Renal cortex interstitium (tissue), 15 donors: ENCODE measurements at places on chromosomes 4 and X. TPM values are rescaled to one million over a fixed set of nuclear protein-coding genes. Genes with fewer than 3 reads are reported as not detected.
A peak's percentile ranks its signal among the peaks of the same experiment; 100 is the strongest.

DNA sequence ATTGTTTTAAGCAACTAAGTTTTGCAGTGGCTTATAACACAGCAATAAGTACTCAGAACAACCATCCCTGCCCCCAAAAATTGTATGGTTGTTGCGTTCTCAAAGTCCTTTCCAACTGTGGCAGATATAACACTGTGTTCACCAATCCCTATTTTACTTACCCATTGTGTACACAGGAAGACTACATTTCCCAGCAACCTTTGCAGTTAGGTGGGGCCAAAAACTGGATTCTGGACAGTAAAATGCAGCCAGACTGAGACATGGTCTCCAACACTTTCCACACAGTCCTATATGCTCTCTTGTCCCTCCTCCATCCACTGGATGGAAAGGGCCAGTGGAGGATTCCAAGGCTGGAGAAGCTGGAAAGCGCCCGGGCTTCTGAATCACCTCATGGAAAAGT, 523.6 kb downstream of the BCOR start:
- DNase-seq: no peak

Gene CLCN4
- polyA plus RNA-seq: 4.6 TPM

Gene ARSJ
- 16.5 TPM for polyA plus RNA-seq

- peak; percentile 36 for DNase-seq
These were observed 116.6 kb downstream of the ARHGAP24 start for GRCh38 chr4:85591406-85592098.

Gene IDUA
- polyA plus RNA-seq: 17.4 TPM

DNA sequence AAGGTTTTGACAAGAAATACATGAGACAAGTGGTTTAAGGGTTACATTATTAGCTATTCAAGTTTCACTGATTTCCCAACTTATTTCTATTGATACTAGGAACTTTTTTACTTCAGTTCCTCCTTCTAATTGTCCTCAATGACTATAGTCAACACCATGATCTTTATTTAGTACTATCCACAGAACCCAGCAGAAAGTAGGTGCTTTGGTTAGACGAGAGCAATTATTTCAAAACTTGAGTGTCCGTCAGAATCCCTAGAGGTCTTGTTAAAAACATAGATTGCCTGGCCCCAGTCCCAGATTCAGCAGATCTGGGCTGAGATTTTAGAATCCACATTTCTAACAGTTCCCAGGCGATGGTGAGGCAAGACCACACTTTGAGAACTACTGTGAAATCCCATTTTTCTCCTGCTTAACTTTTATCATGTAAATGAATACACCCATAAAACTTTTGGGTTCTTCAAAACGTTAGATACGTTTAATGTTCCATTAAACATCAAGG, 17.9 kb downstream of the EXOC1 start:
- no peak for DNase-seq

GRCh38 chr4:673349-674091, 556 bp downstream of the ATP5ME start:
- no peak for DNase-seq

GRCh38 chr4:121227341-121227792, 63.2 kb upstream of the TNIP3 start:
- no peak for DNase-seq

DNA sequence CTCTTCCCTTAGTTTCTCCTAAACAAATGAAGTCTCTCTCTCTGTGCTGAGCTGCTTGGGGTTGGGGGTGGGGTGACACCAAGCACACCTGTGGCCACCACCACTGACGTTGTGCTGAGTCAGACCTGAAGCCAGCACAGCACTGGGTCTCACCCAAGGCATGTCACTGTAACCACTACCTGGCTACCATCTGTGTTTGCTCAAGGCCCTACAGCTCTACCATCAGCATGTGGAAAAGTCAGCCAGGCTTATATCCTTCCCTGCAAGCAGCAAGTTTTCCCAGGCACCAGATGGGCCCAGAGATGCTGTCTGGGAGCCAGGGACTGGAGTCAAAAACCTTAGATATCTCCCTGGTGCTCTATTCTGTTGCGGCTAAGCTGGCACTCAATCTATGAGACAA, 6.9 kb downstream of the CXCL10 start:
- no peak for DNase-seq

DNA sequence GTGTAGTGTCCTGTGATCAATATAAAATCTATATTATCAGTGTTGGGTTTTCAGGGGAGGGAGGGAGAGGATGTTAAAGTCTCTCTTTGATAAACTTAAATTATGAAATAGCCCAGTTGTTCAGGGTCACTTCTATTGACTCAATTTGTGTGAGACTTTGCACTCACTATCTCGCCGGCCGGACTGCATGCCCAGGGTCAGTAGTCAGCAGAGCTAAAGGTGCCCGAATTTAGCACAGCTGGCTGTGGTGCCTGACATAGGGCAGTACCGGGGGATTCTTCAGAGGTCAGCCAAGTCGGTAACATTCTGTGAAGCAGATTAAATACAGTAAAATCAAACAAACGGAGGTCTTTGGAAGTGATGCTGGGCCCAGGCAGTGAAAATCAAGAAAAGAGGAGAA, 19.2 kb downstream of the GABRQ start:
- no peak for DNase-seq

Gene MAGEB1
- not detected for polyA plus RNA-seq

Gene RNF212
- 9.4 TPM for polyA plus RNA-seq

DNA sequence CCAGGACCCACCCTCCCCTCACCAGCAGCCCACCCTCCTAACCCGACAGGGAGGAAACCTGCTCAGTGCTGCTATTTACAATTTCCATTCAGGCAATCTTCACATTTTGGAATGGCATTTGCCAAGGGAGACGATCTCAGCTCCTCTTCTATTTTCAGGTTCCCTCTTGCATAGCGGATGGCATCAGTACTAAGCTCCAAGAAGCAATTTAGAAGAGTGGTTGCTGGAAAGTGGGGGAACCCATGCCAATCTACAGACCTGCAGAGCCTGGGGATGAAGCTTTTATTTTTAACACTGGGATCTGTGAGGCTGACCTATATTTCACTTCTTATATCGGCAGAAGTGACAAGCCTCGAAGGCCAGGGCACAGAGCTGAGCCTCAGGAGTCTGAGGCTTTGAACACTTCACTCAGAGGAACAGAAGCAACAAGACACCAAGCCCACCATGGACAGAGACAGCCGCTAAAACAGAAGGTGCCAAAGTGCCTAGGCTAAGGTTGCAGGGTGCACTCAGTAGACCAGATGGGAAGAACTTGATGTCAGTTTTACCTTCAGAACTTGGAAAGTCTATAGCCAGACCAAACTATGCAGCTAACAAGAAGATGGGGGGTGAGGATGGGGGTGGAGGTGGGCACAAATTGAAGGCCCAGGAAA, 44.0 kb downstream of the SCD5 start:
- DNase-seq: no peak

DNA sequence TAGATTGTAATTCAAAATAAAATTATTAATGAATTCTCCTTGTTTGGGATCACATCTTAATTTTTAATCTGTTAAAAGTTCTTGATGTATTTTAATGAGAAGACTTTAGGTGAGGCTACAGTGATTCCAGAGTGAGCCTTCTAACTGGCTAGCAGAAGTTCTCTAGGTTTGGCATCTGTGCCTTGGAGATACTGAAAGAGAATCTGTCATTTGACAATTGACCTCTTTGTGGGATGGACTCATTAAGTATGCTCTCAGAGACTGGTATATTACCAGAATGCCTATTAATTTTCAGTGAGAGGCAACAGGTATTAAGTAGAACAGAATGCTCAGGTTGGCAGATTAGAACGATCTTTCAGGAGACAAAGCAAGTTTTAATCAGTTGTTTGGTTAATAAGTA, 10.2 kb downstream of the CCNG2 start:
- no peak for DNase-seq
